Activated CD8-positive, alpha-beta memory T cell treated with anti-CD3 and anti-CD28 coated beads for 24 hours (primary cell): ENCODE measurements at places on chromosomes 4 and X.

DNA sequence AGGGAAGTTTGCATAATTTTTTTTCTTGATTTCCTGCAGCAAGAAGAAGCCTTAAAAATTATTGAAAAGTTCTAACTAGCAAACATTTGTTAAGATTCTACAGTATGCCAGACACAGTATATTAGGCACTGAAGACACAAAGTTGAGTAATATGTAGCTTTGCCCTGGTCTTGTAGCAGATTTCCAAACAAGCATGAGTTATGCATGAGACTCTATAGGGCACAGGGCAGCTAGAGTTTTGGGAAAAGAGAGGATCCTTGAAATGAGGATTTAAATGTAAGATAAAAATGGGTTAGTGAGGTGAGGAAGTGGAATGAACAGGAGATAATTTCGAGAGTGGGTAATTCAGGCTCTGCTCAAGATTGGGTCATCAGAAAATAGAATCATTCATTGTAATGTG, 8.6 kb upstream of the GPRIN3 start:
- no peak for DNase-seq

DNA sequence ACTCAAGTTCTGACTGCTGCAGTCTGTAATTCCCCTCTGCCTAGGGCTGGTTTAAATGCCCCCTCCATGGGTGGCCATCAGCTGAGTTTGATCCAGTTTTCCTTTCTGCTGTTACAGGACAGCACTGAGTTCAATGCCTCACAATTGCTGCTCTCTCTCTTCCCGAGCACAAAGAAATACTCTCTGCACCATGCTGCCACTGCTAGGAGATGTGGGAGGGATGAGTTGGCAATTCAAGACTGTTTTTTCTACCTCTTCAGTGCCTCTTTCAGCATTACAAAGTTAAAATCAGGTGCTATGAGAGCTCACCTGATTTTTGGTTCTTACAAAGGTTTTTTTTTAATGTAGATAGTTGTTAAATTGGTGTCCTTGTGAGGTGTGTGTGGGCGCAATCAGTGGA, 24.3 kb downstream of the CYSLTR1 start:
- DNase-seq, result no peak

DNA sequence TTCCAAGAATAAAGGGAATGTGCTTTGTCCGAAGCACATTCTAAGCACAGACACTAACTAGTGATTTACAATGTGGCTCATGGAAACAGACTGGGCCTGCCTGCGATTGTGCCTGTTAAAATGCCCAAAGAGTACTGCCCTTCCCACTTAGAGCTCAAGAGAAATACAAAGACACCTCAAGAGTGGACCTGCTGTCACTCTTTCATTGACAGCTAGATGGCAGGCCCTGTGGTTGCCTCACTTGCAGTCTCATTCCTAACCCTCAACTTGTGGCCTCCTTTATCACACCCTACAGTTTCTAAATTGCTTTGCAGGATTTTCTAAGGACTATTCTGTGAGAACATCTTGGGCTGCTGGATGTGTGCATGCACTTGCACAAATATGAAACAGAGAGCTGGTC, 331.0 kb upstream of the EMCN start:
- no peak for DNase-seq

DNA sequence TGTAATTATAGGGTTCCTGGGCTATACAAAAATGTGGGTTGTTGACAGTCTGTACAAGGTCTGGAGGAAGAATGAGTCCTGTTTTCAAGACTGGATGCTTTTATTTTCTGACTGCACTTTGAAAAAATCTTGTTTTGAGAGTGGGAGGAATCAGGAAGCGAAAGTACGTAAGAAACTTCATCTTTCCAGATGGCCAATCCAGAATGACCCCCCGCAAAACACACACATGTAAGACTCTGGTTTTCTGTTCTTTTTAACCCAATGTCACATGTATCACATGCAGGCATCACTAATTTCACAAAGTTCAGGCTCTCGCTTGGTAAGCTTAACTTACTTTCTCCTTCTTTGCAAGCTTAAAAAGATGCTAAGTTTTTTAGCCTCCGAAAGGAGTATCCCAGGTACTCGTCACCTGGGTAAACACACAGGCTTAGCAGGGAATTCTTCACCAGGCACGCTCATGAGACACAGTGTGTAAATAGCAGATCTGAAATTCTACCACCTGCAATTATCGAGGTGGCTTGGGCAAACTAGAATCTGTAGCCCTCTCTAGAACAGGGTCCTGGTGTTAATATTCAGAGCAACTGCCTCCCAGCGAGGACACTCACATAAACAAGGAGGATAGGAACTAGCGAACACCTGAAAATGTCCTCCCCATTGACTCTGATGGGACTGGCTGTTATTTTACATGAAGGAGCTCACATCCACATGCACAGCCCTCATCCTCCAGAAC, 90.7 kb downstream of the NSUN7 start:
- no peak for DNase-seq

DNA sequence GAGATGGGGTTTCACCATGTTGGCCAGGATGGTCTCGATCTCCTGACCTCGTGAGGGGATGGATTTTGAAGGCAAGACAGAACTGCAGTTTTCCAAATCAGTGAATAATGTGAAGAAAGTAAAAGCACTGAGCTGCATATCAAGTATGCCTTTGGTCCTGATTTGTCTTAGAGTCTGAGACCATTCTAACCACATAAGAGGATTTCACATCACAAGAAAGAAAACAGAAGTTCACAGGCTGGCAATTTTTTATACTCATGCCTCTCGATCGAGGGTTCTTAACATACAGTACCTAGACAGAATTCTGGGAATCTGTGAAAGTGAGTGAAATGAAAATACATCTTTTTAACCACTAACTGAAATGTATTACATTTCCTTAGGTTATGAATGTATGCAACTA, 23.3 kb downstream of the CHIC2 start:
- no peak for DNase-seq

DNA sequence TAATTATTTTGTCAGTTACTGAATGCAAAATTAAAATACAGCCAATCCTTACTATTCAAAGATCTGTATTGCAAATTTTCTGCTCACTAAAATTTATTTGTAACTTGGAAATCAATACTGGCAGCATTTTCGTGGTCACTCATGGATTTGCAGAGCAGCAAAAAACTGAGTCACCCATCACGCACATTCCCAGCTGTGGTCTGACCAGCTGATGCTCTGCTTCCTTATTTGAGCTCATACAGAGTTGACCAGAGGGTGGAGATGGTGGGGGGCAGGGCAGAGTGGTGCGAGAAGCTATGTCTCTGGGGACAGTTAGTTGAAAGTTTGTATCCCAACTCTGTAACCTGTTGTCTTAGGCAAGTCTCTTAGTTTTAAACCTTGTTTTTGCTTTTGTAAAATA, 214.8 kb downstream of the SPCS3 start:
- DNase-seq, result no peak

GRCh38 chr4:158035662-158036195, 137.1 kb downstream of the GASK1B start:
- DNase-seq, result no peak

GRCh38 chr4:122764821-122765215, 32.3 kb downstream of the BBS12 start:
- no peak for DNase-seq

DNA sequence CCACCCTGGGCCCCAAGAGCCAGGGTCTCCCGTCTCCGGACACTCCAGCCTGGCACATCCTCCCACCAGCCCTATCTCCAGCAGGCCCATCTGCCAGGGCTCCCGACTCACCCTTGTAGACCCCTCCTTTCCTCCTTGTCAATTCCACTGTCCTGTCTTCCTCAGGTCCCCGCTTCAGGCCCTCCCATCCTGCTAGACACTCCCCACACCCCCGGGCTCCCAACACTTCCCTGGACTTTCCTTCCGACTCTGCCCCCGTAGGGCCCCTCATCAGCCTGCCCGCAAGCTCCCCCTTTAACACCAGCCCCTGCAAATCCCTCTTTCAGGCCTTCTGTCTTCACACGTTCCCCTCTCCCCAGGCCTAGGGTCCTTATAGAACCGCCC, 1.1 kb downstream of the PRAF2 start:
- DNase-seq, result no peak

DNA sequence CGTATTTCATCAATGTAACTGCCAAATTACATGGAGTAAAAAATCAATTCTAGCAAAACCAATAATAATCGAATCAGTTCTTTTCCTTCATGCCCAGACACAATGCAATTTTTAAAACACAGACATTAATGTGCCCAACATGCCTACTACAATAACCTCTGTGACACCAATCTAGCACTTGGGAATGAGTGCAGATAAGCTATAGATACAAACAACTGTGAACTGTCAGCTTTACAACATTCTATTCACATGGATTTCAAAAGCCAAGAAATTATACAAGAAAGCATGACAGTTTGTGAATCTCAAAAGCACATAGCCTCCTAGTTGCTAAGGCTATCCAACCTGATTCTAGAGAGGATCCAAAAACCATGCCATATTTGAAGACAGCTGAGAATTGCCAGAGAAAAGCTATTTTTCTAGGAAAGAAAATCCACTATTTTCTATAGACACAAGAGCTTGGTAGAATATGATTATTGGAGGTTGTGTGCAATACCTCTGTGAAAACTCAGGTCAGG, 80.6 kb downstream of the COMMD8 start:
- no peak for DNase-seq

- no peak for DNase-seq
Measured at GRCh38 chrX:36898301-36898700, 109.9 kb upstream of the FAM47C start.

DNA sequence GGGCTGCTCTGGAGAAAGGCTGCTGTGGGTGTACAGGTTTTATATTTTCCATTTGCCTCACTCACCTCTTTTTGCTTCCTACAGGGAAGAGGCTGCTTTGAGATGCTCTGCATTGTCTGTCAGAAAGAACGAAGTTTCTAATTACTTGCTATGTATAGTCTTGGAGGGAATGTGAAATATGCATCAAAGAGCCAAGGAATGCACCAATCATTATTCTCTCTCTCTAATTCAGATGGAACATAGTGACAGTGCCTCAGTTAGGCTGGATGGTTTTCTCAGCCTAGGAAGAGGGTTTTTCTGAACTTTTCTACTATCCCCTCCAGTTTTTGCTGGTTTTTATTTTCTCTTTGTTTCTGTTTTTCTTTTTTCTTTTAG, 106.8 kb upstream of the SLC4A4 start:
- DNase-seq, result no peak

DNA sequence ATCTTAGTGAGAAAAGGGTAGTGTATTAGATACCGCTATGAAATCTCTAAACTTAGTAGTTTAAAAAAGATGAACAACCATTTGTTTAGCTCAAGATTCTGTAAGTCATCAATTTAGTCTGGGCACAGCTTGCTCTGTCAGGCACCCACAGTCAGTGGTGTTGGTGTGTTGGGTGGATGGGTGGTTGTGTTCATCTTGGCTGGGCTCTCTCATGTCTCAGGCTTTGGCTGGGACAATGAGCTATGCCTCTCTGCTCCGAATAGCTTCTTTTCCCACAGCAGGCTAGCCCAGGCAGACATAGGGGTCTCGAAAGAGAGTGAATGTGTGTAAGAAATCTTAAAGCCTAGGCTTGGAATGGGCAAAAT, 127.0 kb upstream of the GATB start:
- DNase-seq, result no peak

- DNase-seq, result no peak
Measured at GRCh38 chr4:101977076-101977475, 186.5 kb downstream of the BANK1 start.

DNA sequence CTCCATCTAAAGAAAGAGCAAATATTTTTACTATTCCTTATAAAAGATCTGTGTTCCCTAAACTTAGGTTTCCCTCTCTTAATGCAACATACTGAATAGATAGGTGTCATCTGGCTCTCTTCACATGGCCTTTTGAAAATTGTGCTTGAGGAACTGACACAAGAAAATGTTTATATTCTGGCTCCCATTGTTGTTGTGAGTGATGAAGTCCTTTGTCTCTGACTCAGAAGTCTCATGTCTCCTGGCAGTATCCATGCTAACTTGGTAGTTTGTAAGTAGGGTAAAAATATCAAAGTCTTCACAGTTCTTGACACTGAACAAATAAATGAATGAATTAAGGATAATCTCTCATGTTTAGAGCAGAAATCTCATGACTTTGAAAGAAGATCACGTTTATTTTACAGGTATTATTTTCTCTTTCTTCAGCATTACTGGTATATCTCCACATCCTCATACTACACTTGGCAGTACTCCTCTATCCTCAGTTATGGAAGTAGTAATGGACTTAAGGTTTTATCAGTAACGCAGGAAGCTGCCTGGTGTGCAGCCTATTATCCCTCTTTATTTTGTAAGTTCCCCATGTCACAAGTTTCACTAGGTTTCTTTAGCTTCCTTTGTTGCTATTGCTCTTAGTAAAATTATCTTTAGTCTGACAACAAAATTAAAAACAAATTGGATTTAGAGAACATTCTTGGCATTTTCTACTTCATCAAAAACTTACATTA, 14.2 kb upstream of the PABPC4L start:
- DNase-seq, result no peak

GRCh38 chr4:6024313-6024960, 6.2 kb upstream of the C4orf50 start:
- DNase-seq, result no peak

DNA sequence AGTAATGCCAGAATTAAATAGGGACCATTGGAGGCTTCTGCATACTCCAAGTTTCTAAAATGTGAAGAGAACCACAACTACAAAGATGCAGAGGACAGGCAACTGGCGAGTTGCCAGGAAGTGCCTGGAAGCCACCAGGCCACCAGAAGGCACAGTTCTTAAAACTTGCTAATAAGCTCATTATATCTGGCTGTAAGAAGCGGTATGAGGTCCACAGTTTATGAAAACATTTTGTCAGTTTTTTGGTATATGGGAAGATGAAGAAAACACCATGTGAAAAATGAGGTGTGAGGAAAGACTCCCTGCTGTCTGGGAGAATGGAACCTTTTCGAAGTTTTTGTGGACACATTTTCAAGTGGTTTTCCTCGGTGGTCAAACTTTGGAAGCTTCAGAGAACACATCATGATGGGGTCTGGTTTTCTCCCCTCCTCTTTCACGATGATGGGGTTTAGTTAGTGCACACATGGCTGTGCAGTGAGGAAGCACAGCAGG, 202.7 kb downstream of the NR3C2 start:
- no peak for DNase-seq

- no peak for DNase-seq
Measured at GRCh38 chr4:117771647-117772337, 262.5 kb upstream of the NDST3 start.

- no peak for DNase-seq
Measured at GRCh38 chr4:11748164-11748872, 319.6 kb upstream of the HS3ST1 start.

GRCh38 chr4:127783026-127783769, 1.1 kb downstream of the HSPA4L start:
- DNase-seq, result no peak
